SK-MEL-5 (cell line): ENCODE measurements at places on chromosomes 7 and 10. TPM values are rescaled to one million over a fixed set of nuclear protein-coding genes. Genes with fewer than 3 reads are reported as not detected.

GRCh38 chr10:80598084-80598798 lies 60.5 kb downstream of the SH2D4B start:
- no peak for DNase-seq

DNA sequence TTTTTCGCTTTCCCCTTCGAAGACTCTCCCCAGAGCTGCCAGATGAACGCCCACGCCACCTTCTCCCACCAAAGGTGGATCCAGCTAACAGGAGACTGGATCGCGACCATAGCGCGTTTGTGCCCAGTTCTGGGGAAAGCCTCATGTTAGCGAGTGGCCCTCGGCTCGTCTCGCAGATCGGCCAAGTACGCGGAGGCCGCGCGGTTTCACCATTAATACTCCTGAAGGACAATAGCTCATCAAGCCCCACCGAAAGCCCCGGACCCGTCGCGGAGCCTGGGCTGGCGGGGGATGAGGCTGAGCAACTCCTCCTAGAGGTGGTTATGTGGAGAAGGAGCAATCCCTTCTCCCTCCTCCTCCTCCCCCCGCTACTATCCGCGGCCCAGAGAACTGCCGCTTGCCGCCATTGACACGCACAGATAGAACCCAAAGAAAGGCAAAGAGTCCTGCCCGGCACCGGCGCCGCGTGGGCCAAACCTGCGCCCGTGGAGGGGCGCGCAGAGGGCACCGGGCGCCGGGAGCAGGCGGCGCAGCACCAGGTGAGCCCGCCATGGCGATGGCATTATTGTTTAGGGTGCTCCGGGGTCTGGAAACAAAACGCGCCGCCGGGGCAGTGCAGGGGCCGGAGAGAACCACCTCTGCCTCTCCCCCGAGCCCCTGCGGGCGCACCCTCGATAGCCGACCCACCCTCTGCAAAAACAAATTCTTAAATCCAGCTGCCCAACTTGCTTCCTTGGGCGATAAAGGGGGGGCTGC lies at the start of gene MACROH2A2:
Gene MACROH2A2, plus strand, starts transcription at position 385 of the 756 bp plus-strand sequence. CDS start 22,813 bp downstream, outside the sequence.
- peak; percentile 62 for DNase-seq

DNA sequence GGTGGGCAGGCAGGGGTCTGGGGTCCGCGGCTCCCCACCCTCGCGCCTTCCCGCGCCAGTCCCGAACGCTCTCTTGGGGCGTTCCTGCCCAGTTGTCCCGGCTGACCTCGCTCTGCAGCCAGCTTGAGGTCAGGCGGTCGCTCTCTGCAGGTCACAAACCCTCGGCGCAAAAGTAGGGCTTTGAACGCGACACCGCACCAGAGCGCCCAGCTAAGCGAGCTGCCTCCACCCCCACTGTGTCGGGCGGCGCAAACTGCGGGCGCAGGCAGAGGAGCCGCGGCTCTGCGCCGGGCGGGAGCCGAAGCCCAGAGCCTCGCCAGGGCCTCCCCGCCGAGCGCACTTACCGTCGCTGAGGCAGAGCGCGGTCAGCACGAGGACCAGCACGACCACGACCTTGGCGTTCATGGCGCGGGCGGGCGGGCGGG lies 284 bp downstream of the CXCL12 start:
- no peak for DNase-seq

DNA sequence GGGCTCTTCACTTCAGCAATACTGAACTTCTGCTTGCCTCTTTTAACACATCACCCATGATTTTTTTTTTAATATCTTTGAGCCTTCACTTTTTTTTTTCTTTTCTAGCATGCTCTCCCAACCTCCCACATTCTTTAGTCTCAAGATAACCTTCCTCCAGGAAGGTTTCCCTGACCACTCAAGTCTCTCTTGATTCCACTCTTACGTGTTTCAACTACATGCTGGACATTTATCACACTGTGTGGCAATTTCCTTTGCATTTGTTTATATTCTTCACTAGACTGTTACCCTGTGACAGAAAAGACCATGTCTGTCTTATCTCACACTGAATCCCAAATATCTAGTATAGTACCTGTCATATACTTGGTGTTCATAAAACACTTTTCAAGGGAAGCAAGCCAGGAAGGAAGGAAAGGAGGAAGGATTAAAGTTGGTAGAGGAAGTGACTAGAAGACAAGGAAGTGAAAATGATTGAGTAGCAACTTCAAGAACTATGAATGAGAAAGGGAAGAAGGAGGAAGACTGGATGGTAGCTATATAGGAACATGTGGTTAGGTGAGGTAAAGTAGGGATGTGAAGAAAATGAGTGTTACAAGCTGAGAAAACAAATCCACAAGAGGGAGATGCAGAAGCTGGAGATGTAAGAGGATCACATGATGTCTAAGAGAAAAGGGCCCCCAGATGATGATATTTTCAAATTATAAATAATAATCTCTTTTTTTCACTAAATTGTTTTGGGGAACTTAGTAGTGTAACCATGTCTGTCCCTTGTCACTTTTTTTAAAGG lies 40.4 kb downstream of the IFIT5 start:
- DNase-seq: no peak

DNA sequence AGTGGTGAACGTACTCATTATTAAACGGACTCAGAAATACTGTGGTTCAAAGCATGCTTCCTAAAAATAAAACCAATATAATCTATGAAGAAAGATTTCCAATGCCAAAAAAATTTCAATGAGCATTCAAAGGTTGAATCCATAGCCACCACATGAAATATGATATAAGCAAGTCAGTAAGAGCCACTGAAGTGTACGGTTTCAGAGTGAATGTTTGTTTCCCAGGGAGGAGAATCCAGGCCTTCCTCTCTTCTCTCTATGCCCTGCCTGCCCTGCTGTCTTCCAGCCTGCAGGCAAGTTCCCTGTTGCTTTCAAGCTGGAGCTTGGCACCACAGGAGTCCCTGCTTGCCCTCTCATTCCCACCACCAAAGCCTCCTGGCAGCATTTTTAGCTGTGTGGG lies 1171.6 kb upstream of the C7orf33 start:
- no peak for DNase-seq

DNA sequence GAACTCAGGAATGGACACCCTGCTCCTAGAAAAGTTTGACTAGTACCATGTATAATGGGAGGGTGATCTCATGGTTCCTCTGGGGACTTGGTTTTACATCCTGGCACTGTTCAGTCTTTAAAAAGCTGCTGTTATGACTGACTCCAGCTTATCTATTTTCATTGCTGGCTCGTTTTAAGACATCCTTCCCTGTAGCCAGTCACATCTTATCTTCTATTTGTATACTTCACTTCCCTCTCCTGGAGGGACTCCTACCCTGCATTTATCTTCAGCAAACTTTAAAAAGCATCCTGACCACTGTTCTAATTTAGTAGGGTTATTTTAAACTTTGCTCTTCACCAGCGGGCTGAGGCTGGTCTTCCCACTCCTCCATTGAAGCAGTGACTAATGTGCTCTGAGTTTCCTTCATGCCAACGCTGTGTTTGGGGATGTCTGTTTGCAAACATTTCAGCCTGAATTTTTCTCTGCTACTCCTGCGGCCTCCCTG lies 72.9 kb upstream of the ARMC3 start:
- DNase-seq: peak; percentile 1

GRCh38 chr7:155002411-155003091 lies 373 bp downstream of the PAXIP1 start:
- DNase-seq: peak; percentile 45

DNA sequence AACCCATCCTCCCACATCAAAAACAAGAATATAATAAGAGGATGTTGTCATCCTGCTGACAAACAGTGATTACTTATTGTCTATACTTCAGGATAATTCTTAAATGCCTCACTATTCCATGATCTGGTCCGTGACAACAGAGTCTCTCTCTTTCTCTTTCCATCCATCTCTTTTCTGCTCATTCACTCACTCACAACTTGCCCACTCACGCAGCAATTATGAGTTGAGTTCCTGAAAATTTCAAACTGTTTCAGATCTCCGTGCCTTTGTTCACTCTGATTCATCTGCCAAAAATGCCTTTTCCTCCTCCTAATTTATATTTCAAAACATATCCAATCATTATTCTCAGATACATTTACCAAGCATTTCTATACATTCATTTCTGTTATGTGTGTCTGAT lies 1.4 kb downstream of the OR6B1 start:
- no peak for DNase-seq

DNA sequence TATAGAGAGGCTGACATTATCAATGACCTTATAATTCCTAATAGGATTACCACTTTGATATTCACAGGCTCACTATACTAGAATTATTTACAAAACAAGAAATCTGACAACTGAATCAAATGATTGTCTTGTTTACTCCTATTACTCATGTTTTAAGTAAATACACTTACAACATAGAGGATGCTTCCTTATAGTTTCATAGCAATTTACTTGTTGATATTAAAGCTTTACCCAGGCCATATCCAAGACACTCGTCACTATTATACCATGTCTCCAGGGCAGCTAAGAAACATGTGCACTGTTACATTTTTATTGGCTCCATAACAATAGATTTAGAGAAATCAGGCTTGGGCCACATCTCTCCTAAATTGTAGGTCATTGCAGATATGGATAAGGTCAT lies 276.9 kb downstream of the HGF start:
- no peak for DNase-seq

- no peak for DNase-seq
Measured at GRCh38 chr7:121755818-121756552, 117.0 kb upstream of the PTPRZ1 start.

DNA sequence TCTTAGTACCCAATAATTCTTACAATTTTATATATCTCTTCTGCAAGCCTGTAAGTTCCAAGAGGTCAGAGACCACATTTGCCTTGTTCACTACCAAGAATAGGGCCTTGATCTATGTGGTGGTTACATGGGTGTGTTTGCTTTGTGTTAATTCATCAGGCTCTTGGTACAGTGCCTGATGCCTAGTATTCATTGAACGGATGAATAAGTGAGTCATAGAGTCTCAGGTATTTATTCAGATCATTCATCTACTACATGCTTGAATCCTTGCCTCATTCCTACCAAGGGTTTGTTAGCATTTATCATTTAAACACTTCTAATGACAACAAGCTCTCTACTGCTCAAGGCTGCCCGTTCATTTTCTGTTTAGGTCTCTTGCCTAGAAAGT lies 11.3 kb upstream of the SGPL1 start:
- DNase-seq: no peak

GRCh38 chr7:108236681-108237415 lies 106.7 kb upstream of the LAMB4 start:
- no peak for DNase-seq

- no peak for DNase-seq
Measured at GRCh38 chr10:31343551-31343950, 24.5 kb downstream of the ZEB1 start.

DNA sequence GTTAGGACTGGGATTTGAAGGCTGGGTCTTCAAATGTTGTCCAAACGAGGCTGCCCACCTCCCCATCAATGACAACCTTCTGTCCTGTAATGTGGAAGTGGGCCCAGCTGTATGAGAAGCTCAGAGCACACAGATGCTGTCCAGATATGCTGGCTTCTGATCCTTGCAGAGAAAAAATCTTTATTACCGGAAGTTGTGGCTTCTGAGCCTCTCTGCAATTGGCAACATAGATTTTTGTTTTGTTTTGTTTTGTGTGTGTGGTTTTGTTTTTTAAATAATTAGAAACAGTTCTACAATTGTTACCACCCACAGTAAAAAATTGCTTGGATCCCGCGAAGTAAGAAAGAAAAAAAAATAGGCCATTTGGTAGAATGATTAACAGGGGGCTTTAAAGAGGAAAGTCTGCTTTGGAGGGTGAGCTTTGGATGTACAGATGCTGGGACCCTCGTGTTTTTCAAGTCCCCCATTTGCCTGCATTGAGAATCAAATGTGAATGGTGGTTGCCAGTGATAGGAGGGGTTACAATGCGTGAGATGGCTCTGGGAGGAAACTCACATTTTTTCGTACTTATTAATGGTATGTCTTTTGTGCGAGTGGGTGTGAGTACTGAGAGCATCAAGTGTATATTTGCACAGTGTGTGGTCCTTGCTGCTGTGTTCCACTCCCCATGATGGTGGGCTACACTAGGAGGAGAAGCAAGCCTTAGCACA lies 153.2 kb downstream of the TCF7L2 start:
- DNase-seq: no peak

DNA sequence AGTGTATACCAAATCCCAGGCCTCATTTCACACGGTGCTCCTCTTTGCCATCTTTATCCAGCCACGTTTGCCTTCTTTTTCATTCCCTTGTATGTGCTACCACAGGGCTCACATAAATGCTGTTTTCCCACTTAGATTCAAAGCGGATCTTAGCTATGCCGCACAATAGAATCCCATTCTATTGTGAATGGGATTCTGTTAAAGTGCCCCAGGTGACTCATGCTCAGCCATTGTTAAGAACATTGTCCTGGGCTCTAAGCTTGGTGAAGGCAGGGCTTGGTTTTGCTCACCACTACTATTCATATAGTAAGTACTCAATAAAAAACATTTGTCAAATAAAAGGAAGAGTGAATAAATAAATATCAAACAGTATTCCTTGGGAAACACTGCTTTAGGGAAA lies 72.3 kb upstream of the PHYHIPL start:
- DNase-seq: no peak

DNA sequence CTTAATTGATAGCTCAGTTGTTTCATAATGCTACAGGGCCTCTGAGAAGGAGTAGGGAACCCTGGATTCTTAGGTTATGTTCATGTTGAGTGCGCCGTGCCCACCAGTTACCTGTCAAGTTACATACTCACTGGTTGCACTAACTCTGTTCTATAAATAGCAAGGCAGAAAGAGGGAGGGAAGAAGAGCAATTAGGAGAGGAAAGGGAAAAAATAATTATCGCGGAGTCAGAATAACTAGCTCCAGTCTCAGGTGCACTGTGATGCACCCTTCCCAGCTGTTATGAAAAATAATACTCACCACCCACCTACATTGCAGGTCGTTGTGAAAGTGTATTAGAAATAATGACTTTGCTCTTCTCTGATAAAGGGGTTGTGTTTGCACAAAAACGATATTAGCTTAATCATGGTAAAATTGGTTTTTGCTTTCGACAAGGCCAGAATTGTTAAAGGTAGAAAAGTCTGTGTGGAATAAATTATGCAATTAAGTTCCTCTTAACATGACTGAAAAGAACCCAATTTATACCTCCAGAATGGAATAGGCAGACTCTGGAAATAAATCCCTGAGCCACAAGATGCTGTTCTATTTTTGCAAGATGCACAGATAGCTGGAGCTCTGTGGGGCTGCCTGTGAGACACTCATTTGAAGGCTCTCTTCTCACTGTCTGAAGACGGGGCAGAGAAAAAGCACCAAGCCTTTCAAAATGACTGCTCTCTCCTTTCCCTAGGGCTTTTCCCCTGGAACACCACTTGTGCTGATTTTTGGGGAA lies 137.6 kb upstream of the PITRM1 start:
- DNase-seq: no peak

DNA sequence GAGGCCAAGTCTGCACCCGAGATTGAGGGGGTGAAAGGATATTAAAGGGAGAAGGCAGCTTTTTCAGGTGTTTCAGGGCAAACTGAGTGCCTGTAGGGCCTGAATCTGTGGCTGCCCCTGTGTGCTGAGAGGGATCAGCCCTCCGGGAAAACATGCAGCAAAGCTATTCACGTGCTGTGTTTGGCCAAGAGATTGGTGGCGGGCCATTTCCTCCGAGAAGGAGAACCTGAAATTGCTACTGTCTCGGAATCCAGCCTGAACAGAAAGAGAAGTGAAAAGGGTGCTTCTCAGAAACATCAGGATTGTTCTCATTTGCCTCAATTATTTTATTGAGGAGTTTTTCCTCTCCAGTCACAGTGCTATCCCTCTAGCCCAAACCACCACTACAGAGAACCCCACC lies 16.0 kb downstream of the GIMAP5 start:
- no peak for DNase-seq

ZNF467 gene
- 0.13 TPM in 1 of 2 replicates, not detected in the other for total RNA-seq

MMRN2 gene
- total RNA-seq: 0.08 TPM in 1 of 2 replicates, not detected in the other

TRIM50 gene
- total RNA-seq: not detected in 2 replicates

PLPP4 gene
- total RNA-seq: 1.7 and 4.0 TPM in 2 replicates

TMEM229A gene
- 0.88 and 1.5 TPM in 2 replicates for total RNA-seq

FLNC gene
- 0.05 and 0.11 TPM in 2 replicates for total RNA-seq

PGAM1 gene
- 524 and 572 TPM in 2 replicates for total RNA-seq

SAP25 gene
- 0.21 and 0.48 TPM in 2 replicates for total RNA-seq

VSTM4 gene
- not detected in 2 replicates for total RNA-seq
